ENCODE measurements at places on chromosomes 16 and 17. TPM values are rescaled to one million over a fixed set of nuclear protein-coding genes. Genes with fewer than 3 reads are reported as not detected.

GRCh38 chr17:64319531-64319930, 56.5 kb upstream of the TEX2 start:
- DNase-seq: no peak
- H3K4me1 ChIP-seq: peaks cover 7% of the 10 kb centered on the region
- no peak overlapping the region for H3K27ac ChIP-seq
- H3K4me3 ChIP-seq: no peak overlapping the region
- H3K36me3 ChIP-seq: no peaks in the 10 kb centered on the region
- H3K27me3 ChIP-seq: no peaks in the 10 kb centered on the region

- H3K27ac ChIP-seq: no peak overlapping the region
- H3K27me3 ChIP-seq: peaks cover 24% of the 10 kb centered on the region
- no peak for DNase-seq
- H3K4me1 ChIP-seq: peaks cover 9% of the 10 kb centered on the region
- H3K36me3 ChIP-seq: no peaks in the 10 kb centered on the region
These were observed 4.0 kb upstream of the RAB11FIP4 start for GRCh38 chr17:31387438-31387837.

DNA sequence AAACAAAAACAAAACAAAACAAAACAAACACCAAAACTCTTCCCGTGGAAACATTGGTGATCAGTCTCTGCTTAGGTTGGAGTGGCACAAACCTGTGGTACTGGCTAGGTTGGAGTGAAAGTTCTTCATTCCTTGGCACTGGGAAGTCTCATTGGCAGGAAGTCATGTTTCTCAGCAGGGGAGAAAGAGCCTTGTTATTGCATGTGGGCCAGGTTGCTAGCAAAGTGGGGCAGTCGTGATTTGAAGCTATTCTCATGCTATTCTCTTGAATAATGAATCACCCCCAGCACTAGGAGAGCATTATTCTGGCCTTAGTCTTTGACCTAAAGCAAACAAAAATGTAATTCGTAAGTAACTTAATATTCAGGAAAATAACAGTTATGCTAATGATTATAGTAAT, 24.3 kb upstream of the B4GALNT2 start:
- no peak overlapping the region for H3K4me3 ChIP-seq
- no peaks in the 10 kb centered on the region for H3K27me3 ChIP-seq
- DNase-seq: peak; percentile 66
- no peaks in the 10 kb centered on the region for H3K36me3 ChIP-seq
- H3K27ac ChIP-seq: no peak overlapping the region

The PMP22 gene
- total RNA-seq: 4.1 TPM

- peaks cover 6% of the 10 kb centered on the region for H3K36me3 ChIP-seq
- DNase-seq: no peak
- no peaks in the 10 kb centered on the region for H3K27me3 ChIP-seq
- H3K27ac ChIP-seq: no peak overlapping the region
These were observed 28.9 kb downstream of the COX10 start for GRCh38 chr17:14098246-14098645.

All from endodermal cell (in vitro differentiated cells).